ENCODE measurements at places on chromosomes 3 and 15. TPM values are rescaled to one million over a fixed set of nuclear protein-coding genes. Genes with fewer than 3 reads are reported as not detected.

C3orf85 gene
- not detected for total RNA-seq

AHSG gene
- total RNA-seq, result not detected

CACNA2D3 gene
- total RNA-seq, result not detected

ISG20 gene
- total RNA-seq, result 215 TPM

UROC1 gene
- not detected for total RNA-seq

P2RY13 gene
- not detected for total RNA-seq

DAZL gene
- total RNA-seq, result not detected

ATP13A4 gene
- 4.2 TPM for total RNA-seq

AGBL1 gene
- total RNA-seq, result not detected

EBLN2 gene
- 6.2 TPM for total RNA-seq

REC114 gene
- not detected for total RNA-seq

CD96 gene
- total RNA-seq, result 375 TPM

GABRB3 gene
- not detected for total RNA-seq

GRK7 gene
- total RNA-seq, result not detected

FMN1 gene
- 0.08 TPM for total RNA-seq

HOMER2 gene
- total RNA-seq, result 6.6 TPM

CGNL1 gene
- not detected for total RNA-seq

PLA2G4B gene
- total RNA-seq, result 21.5 TPM

PEX5L gene
- not detected for total RNA-seq

DYNLT2B gene
- 15.4 TPM for total RNA-seq

CCDC191 gene
- total RNA-seq, result 2.7 TPM

C2CD4B gene
- total RNA-seq, result not detected

NEIL1 gene
- 8.6 TPM for total RNA-seq

HHATL gene
- total RNA-seq, result not detected

Measured in activated naive CD8-positive, alpha-beta T cell treated with anti-CD3 and anti-CD28 coated beads, Interleukin-2, amount 10 ng/mL, durations not matched to agents 7 days and 5 days (primary cell).